ENCODE measurements at places on chromosomes 2 and 18.

GRCh38 chr2:63186331-63186730 is 135.7 kb downstream of the OTX1 start:
- DNase-seq: no peak

GRCh38 chr18:6476190-6476589 is 61.5 kb upstream of the L3MBTL4 start:
- no peak for DNase-seq

DNA sequence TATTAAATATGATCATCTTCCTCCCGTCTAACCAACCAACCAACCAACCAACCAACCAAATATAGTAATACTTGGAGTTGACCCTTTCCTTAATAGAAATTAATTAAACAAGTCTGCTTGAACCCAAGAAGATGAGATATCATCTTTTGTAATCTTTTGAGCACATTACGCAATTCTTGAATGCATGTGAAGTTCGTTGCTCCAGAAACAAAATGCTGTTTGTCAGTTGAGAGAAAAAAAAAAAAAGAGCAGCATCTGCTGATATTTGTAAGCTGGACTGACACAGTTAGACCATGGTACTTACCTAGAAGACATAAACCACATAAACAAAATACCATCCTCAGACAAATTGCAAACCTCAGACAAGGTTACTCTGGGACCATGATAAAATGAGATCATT is 9.2 kb upstream of the SERPINB2 start:
- DNase-seq: no peak

DNA sequence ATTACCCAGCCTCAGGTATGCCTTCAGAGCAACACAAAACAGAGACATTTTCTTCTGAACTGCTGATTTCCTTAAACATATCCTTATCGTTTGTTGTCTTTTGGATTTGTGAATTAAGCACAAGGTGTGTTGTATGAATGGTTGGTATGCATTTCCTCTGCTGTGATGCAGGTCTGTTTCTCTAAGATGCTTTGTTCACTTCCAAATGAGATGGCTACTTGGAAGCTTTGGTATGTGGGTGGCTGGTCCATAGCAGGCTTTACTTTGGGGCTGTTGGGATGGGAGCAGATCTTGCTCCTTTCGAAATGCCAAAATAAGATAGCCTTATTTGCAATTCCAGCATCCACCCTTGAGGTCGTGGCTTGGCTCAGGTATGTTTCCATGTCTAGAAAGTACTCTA is 257.2 kb downstream of the INSIG2 start:
- DNase-seq: no peak

DNA sequence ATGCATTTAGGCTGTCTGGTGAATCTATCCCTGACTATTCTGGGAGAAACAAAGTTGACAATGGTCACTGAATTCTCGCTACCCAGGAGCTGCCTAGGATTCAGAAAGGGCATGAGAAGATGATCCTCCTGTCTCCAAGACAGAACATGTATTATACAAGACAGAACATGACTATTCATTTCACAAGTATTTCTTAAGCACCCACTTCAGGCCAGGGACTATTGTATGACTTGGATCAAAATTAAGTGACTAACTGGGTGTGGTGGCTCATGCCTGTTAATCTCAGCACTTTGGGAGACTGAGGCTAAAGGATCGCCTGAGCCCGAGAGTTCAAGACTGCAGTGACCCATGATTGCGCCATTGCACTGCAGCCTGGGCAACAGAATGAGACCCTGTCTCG is 235.8 kb upstream of the RAB12 start:
- no peak for DNase-seq

DNA sequence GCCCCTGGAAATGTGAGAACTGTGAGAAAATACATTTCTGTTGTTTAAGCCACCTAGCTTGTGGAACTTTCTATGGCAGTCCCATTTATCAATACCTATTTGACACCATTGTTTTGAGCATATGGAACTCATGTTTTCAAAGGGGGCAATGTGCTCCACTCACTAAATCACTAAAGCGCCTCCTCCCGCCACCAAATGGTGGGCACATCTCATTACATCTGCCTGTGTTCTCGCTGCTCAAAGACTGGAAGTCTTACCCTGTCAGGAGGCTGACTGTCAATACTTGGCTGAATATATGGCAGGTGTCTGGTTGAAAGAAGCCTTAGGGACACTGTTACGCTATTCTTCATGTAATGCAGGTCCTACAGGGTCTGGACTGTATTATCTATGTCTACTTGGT is 767.7 kb downstream of the TSN start:
- DNase-seq: no peak

DNA sequence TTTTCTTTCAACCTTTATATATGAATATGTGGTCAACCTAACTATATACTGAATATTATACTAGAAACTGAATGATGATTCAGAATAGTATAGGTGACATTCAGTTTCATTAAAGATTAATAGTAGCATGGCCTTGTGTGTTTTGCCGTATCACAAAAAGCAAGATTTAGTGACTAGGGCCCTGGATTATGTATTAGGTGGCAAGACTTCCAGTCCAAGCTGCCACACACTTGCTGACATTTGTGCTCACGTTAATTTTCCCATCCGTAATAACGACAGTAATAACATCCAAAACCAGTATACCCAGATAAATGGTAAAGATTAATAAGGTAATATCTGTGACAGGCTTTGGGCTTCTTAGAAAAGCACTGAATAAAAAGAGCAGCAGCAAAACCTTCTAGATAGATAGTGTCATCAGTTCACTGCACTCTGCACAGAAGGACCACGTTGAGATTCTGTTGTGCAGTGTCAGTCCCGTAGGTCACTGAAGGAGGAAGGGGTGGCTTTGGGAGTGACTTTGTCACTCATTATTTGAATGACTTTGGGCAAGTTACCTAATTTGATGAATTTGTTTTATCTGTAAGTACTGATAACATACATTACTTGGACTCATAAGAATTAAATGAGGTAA is 451.7 kb downstream of the PTPRM start:
- no peak for DNase-seq

DNA sequence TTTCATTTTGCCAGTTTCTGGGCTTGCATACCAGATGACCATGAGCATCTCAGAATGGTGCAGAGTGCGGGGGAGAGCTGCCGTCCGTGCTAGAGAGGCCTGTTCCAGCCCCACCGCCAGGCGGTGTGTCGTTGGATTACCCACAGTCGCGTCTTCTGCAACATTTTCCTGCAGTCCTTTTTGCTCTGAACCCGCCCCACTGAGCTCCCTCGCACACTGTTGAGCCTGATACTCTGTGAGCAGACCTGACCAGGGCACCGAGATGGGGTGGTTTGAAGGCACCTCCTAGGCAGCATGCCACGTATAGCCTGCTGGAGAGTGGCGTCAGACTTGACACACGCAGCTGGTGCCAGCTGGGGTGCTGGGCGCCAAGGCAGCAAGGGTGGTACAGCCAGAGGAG is 18.1 kb downstream of the PPP1R7 start:
- DNase-seq: no peak

DNA sequence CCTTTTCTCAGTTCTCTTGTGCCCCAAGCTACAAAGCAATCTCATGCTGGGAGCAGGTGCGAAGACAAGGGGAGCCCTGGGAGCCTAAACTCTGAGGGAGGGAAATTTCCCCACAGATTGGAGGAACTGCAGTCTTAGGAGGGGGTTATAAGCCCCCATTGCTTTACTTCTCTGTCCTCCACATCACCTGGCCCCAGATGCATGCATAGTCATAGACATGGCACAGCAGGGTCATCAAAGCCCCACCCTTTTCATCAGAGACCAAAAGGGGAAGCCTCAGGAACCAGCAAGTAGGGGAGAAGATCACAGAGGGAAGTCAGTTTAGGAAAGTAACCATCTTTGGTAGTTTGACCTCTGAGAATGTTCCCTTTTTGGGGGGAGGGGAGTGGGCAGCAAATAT is 33.7 kb downstream of the LANCL1 start:
- DNase-seq: no peak

DNA sequence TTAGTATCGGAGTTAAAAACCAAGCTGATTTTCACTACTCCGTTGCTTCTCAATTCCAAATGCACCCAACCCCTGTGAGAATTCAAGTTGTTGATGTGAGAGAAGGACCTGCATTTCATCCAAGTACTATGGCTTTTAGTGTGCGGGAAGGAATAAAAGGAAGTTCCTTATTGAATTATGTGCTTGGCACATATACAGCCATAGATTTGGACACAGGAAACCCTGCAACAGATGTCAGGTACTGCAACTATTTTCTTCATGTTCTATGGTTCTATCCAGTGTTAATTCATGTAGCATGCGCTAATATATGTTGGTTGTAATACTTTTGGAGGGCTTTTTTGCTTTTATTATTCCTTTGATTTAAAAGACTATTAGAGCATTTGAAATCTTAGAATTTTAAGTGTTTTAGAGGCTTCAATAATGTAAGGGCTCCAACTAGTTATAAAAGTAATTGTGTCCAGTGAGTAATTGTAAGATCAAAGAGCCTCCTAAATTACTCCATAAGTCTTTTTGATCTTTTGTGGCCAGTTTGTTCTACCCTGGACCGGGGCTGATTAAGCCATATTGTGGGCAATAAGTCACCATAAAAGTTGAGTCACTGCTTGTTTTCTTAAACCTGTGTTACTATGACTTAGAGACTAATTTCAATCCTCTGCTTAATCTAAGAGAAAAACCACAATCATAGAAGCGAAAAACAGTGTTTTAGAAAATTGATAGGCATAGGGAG is 22.9 kb downstream of the DSG4 start:
- DNase-seq: no peak

- DNase-seq: no peak
Measured at GRCh38 chr2:149744865-149745264, 157.3 kb upstream of the MMADHC start.

GRCh38 chr2:101153787-101154186 is 2.6 kb upstream of the TBC1D8 start:
- no peak for DNase-seq

DNA sequence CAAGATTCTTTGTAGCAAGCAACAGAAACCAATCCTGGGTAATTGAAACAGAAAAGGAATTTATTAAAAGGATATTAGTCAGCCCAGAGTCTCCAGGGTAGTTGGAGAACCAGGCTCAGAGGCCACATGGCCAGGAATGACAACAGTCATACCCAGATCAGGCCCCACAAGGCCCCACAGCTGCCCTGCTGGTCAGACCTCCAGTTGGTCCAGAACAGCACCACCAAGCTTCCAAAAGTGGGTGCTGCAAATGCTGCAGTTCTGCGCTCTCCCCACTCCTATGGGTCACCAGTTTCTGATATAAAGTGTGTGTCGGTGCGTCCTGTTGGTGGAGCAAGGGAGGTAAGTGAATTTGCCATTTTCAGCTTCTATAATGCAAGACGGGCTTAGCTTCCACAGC is 29.9 kb downstream of the KLHL29 start:
- DNase-seq: no peak

Measured in urothelium cell line (cell line).